ENCODE measurements at places on chromosomes 16 and 17.

DNA sequence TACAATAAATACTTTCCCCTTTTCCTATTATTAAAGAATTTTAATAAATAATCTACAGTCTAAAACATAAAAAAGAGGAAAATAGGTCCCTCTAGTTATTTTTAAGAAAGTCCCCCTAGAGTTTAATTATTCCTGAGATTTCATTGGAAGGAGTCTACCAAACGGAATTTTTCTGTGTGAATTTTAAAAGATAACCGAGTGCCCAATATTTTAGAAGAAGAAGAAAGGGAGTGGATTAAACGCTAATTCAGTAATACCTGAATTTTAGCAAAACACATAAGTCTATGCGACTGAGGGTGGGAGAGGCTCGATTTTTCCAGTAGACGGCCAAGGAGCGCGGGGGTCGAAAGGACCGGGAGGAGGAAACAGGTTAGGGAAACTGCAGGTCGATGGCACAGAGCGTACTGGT is 2.2 kb downstream of the HOXB2 start:
- H3K4me3 ChIP-seq: peak overlapping the region; percentile 96
- peak overlapping the region; percentile 98 for H3K27ac ChIP-seq
- H3K36me3 ChIP-seq: peaks cover 10% of the 10 kb centered on the region
- peaks cover 30% of the 10 kb centered on the region for H3K4me1 ChIP-seq
- H3K27me3 ChIP-seq: peaks cover 13% of the 10 kb centered on the region

DNA sequence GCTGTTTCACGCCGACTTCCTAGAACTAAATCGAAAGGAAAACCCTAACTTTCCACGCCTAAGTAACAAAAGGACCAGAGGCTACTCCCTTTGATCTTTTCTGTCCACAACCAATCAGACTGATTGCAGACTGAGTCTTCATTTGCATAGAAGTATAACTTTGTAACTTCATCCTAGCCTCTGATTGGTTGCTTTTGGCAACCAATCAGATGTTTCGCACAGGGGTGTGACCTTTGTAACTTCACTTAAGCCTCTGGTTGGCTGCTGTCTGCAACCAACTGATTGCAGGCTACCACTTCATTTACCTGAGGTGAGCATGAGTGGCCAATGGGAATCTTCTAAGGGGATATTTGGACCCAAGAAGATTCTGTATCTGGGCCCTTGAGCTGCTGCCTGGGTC is 17.4 kb upstream of the ICAM2 start:
- H3K27ac ChIP-seq: peak overlapping the region; percentile 43
- no peak overlapping the region for H3K4me3 ChIP-seq
- no peaks in the 10 kb centered on the region for H3K27me3 ChIP-seq
- no peaks in the 10 kb centered on the region for H3K36me3 ChIP-seq

- H3K27ac ChIP-seq: no peak overlapping the region
- no peaks in the 10 kb centered on the region for H3K27me3 ChIP-seq
- no peaks in the 10 kb centered on the region for H3K36me3 ChIP-seq
- no peak for DNase-seq
- no peak overlapping the region for H3K4me3 ChIP-seq
Observed at GRCh38 chr16:61295311-61295710, 740.9 kb downstream of the CDH8 start.

GRCh38 chr16:48972236-48972635 is 309.4 kb downstream of the CBLN1 start:
- no peak overlapping the region for H3K4me3 ChIP-seq
- no peaks in the 10 kb centered on the region for H3K36me3 ChIP-seq
- no peak overlapping the region for H3K27ac ChIP-seq
- no peaks in the 10 kb centered on the region for H3K27me3 ChIP-seq
- H3K4me1 ChIP-seq: no peaks in the 10 kb centered on the region
- DNase-seq: no peak

GRCh38 chr17:17551361-17551760 is 40.1 kb downstream of the PEMT start:
- H3K27ac ChIP-seq: no peak overlapping the region
- H3K27me3 ChIP-seq: no peaks in the 10 kb centered on the region
- DNase-seq: no peak
- no peak overlapping the region for H3K4me3 ChIP-seq
- H3K36me3 ChIP-seq: no peaks in the 10 kb centered on the region

DNA sequence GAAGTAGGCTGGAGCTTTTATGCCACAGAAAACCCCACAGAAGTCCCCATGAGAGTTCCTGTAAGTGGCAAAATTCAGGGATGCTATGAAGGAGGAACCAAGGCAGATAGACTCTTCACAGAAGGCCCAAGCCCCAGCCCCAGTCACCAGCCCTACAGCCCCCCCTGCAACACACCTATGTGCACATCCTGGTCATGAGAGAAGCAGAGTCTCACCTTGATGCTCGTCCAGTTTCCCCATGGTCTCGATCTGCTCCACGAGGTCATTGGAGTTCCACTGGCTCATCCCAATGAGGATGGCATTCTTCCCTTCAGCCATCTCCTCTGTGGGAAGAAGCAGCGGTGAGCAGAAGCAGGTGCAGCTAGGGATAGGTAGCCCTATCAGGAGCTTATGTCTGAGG is 31.2 kb downstream of the PITPNM3 start:
- H3K4me3 ChIP-seq: no peak overlapping the region
- H3K36me3 ChIP-seq: no peaks in the 10 kb centered on the region
- H3K4me1 ChIP-seq: no peaks in the 10 kb centered on the region
- no peak for DNase-seq
- H3K27ac ChIP-seq: no peak overlapping the region

DNA sequence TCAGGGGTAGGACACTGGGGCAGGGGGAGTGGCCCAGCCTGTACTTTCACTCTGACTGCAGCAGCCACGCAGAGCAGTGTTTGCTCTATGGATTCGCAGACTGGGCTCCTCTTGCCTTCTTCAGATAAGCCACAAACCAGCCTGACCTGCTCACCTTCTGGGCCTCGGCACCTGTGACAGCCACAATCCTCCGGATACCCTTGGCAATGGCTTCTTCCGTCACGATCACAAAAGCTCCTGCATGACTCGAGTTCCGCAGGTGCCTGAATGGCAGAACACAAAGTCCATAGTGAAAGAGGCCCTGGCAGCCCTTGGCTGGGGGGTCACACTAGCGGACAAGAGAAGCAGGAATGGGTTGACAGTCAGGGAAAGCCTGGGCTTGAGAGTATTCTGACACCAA is 3.8 kb upstream of the EXOSC6 start:
- H3K27ac ChIP-seq: no peak overlapping the region
- H3K4me1 ChIP-seq: peaks cover 4% of the 10 kb centered on the region
- no peaks in the 10 kb centered on the region for H3K27me3 ChIP-seq
- no peak overlapping the region for H3K4me3 ChIP-seq

DNA sequence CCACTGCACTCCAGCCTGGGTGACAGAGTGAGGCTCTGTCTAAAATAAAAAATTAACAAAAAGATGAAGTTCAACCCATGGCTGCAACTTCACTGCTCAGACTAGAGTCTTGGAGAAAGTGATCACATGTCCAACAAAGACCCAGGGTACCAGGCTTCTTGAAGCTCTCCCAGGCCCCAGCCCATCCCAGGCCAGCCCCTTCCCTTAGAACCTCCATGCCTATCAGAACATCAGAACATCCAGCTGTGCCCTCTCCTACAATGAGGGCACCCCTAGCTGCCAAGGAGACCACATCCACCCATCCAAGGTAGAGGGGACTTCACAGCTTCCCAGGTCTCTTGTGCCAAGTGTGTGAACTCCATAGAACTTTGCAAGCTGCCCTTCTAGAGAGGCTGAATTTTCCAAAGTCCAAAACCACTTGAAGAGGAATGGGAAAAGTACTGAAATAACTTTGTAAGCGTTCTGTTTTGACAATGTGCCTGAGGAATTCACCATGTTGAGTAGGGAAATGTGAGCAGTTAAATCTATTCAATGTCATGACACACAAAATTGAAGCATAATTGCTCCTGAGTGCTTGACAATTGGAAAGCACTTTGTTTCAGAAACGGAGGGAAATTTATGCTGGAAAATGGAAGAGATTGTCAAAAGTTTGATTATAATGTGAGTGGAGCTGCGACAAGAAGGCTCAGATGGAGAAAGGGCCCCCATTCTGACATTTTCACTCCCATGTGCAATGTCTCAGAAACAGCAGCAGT is 230.4 kb downstream of the ZNF423 start:
- no peak overlapping the region for H3K4me3 ChIP-seq
- DNase-seq: no peak
- H3K27ac ChIP-seq: no peak overlapping the region
- no peaks in the 10 kb centered on the region for H3K4me1 ChIP-seq

DNA sequence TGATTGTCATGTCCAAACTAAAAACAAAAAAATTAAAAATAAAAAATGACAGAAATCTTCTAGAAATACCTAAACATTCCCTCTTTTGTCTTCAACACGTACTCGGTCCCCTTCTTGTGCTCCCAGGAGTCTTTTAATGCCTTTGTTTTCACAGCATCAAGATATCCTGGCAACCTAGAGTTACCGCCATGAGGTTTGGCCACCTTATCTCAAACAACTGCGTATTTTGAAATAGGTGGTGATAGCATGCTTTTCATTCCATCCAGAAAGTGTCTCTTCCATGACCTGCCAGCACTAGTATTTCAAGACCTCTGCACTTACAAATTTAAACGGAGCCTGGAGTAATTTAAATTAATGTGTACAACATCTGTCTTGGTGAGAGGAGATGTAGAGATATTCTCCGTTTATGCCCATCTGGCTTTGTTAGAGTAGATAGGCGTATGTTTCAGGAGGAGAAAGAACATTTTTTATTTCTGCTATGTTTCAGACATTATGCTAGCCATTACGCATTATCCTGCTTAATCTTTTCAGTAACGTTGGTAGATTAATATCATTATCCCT is 42.0 kb downstream of the RBFOX1 start:
- no peaks in the 10 kb centered on the region for H3K4me1 ChIP-seq
- no peak for DNase-seq
- no peaks in the 10 kb centered on the region for H3K27me3 ChIP-seq
- H3K4me3 ChIP-seq: no peak overlapping the region
- H3K36me3 ChIP-seq: no peaks in the 10 kb centered on the region
- no peak overlapping the region for H3K27ac ChIP-seq

DNA sequence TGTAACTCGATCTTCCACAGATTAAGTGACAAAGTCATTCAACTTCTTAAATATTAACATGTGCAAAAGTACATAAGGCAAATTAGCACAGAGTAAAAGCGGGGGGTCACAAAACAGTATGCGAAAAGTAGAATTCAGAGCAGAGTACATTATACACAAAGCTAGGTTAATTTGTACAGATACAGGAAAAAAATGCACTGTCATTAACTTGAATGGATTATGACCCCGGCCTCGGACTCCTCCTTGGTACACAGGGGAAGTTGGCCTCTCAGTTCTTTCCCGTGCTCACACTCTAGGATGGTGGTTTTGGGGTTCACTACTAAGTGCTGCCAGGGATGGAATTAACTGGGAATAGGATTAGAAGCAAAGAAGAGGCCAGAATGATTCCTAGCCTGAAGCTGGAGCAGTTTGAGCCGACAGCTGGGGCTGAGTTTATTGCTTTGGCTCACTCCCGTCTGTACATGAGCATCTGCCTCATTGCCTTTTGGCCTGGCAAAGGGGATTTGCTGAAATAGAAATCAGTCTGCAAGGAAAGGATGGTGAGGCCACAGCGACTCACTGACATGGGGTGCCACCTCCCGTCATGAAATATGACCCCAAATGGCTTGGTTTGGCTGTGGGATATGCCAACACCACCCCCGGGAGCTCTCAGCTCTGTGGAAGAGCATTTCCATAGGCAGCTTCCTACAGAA is 23.6 kb downstream of the NTN1 start:
- H3K4me3 ChIP-seq: no peak overlapping the region
- H3K36me3 ChIP-seq: peaks cover 2% of the 10 kb centered on the region
- H3K4me1 ChIP-seq: no peaks in the 10 kb centered on the region
- peaks cover 43% of the 10 kb centered on the region for H3K27me3 ChIP-seq
- no peak for DNase-seq

DNA sequence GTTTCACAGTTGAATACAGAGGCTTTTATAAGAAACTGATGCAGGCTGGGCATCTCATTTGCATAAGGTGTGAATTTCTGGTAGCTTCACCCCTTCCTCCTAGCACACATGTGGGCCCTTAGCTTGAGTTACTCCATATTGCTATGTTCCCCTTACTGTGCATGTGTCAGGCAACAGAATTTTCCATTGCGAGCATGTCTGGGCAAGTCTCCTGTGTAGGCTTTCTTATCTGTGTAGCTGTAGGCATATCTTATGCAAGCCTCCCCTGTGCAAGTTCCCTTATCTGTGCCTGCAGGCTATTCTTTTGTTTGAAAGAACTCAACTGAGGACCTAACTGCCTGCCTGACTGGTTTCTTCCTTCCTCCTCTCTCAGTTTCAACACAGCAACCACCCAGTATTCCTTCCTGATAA is 597.4 kb upstream of the CDH5 start:
- no peak overlapping the region for H3K27ac ChIP-seq
- no peaks in the 10 kb centered on the region for H3K36me3 ChIP-seq
- no peak for DNase-seq
- H3K27me3 ChIP-seq: no peaks in the 10 kb centered on the region
- H3K4me3 ChIP-seq: no peak overlapping the region
- H3K4me1 ChIP-seq: no peaks in the 10 kb centered on the region

DNA sequence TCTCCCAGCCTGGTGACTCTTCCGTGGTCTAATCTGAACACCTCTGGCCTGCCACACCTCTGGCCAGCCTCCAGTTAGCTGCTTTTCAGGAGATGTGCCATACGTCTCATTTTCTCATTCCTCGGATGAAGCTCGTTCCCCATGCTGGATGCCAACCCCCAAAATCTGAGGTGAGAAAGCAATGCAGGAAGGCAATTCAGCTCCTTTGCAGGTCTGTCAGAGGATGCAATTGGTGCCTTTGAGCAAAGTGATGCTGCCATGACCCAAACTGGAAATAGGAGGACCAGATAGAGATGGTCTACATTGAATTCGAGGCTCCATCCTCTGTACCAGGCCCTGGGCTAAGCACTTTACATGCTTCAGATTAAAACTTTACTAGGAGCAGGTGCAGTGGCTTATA is 11.0 kb upstream of the CUEDC1 start:
- no peak overlapping the region for H3K27ac ChIP-seq
- peaks cover 4% of the 10 kb centered on the region for H3K27me3 ChIP-seq
- no peaks in the 10 kb centered on the region for H3K36me3 ChIP-seq
- H3K4me1 ChIP-seq: peaks cover 3% of the 10 kb centered on the region

- DNase-seq: no peak
- H3K36me3 ChIP-seq: peaks cover 2% of the 10 kb centered on the region
- H3K4me3 ChIP-seq: peak overlapping the region; percentile 97
- no peaks in the 10 kb centered on the region for H3K27me3 ChIP-seq
- H3K4me1 ChIP-seq: peaks cover 24% of the 10 kb centered on the region
Observed at GRCh38 chr17:41917192-41917591, 1.6 kb downstream of the ACLY start.

DNA sequence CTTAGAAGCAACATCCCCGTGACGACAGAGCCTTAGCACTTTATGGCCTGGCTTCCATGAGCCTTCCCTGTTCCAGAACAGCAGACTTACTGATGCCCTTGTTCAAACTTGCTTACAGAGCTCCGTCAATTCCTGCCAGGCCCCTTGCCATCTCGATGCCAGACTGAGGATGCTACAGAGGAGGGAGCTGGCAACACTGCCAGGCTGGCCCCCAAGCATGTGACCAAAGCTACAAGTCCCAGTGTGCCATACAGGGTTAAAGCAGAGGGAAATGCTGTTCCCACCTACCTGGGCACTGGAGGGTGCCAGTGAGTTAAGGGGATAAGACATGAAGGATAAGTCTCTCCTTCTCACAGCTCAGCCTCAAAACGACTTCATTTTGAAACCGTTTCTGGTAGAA is 33.5 kb upstream of the SREBF1 start:
- no peaks in the 10 kb centered on the region for H3K27me3 ChIP-seq
- no peak overlapping the region for H3K27ac ChIP-seq
- H3K36me3 ChIP-seq: peaks cover 3% of the 10 kb centered on the region
- peaks cover 2% of the 10 kb centered on the region for H3K4me1 ChIP-seq
